T-cell (primary cell): ENCODE measurements at places on chromosomes 4 and X. TPM values are rescaled to one million over a fixed set of nuclear protein-coding genes. Genes with fewer than 3 reads are reported as not detected.

DNA sequence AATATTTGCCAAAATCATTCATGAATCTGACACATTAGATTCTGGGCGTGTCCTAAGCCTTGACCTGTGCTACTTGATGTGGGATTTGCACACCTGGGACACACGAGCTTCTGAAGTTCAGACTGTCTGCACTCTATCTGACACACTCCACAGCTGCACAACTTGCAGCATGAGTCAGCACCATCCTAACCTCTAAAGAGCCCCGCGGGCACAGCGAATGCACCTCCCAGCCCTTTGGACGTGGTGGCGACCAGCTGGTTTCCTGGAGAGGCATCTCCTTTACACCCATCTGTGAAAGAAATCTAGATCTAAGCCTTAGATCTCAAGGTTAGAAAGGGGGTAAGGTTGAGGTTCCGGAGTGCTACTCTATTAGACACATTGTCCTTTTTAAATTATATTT lies 69.2 kb downstream of the SORBS2 start:
- H3K4me3 ChIP-seq, result no peak overlapping the region
- DNase-seq, result no peak
- H3K4me1 ChIP-seq, result no peaks in the 10 kb centered on the region

GRCh38 chr4:24495388-24495787 lies 89.0 kb downstream of the DHX15 start:
- peaks cover under 1% of the 10 kb centered on the region for H3K27me3 ChIP-seq
- H3K27ac ChIP-seq, result no peak overlapping the region
- no peaks in the 10 kb centered on the region for H3K4me1 ChIP-seq
- no peaks in the 10 kb centered on the region for H3K36me3 ChIP-seq
- no peak for DNase-seq
- no peak overlapping the region for H3K4me3 ChIP-seq

GRCh38 chr4:150569384-150569987 lies 12.5 kb upstream of the MAB21L2 start:
- peaks cover 6% of the 10 kb centered on the region for H3K36me3 ChIP-seq
- H3K27ac ChIP-seq, result no peak overlapping the region
- no peaks in the 10 kb centered on the region for H3K27me3 ChIP-seq
- no peaks in the 10 kb centered on the region for H3K4me1 ChIP-seq
- no peak for DNase-seq
- no peak overlapping the region for H3K4me3 ChIP-seq

GRCh38 chr4:139736274-139736660 lies 70.6 kb downstream of the MGST2 start:
- DNase-seq, result no peak
- no peaks in the 10 kb centered on the region for H3K36me3 ChIP-seq
- H3K4me1 ChIP-seq, result peaks cover 14% of the 10 kb centered on the region
- no peak overlapping the region for H3K4me3 ChIP-seq

DNA sequence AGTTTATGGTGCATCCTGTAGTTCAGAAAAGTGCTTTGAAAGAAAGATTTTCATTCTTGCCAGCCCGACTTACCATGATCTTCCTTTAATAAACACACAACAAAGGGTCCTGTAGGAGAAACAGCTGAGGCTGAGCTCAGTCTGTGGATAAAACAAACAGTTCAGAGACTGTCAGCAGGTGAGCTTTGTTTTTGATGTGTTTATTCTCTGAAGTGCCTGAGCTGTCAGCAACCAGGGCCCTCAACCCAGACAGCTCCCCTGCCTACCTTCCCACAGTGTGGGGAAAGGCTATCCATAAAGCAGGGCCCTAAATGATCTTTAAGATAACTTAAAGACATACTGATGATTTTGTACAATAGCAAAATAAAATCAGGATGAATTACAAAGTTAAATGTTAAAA lies 459.2 kb upstream of the GALNT7 start:
- no peak overlapping the region for H3K4me3 ChIP-seq
- H3K27me3 ChIP-seq, result no peaks in the 10 kb centered on the region
- no peaks in the 10 kb centered on the region for H3K36me3 ChIP-seq
- no peak for DNase-seq
- H3K27ac ChIP-seq, result no peak overlapping the region

- H3K27ac ChIP-seq, result no peak overlapping the region
- H3K4me3 ChIP-seq, result no peak overlapping the region
- H3K4me1 ChIP-seq, result no peaks in the 10 kb centered on the region
- no peak for DNase-seq
These were observed 2326.8 kb upstream of the AGA start for GRCh38 chr4:179768996-179769395.

- H3K4me3 ChIP-seq, result peak within 1 kb of the TSS; percentile 62
- H3K4me1 ChIP-seq, result no peaks in the 10 kb centered on the region
- H3K27me3 ChIP-seq, result no peaks in the 10 kb centered on the region
- H3K27ac ChIP-seq, result no peak within 1 kb of the TSS
These were observed at the start of gene RAB9B for GRCh38 chrX:103831803-103832544. RAB9B (minus strand) TSS chrX:103832257; CDS start chrX:103825784, 6,473 bp downstream.

- H3K4me1 ChIP-seq, result peaks cover 47% of the 10 kb centered on the region
- H3K27me3 ChIP-seq, result peaks cover 61% of the 10 kb centered on the region
- DNase-seq, result no peak
- H3K27ac ChIP-seq, result no peak overlapping the region
These were observed 554 bp downstream of the PCDH7 start for GRCh38 chr4:30720661-30721184.

The SORBS2 gene
- not detected for total RNA-seq

The UCP1 gene
- total RNA-seq, result not detected

The CLDN22 gene
- total RNA-seq, result not detected

The NRK gene
- total RNA-seq, result not detected

The COL4A6 gene
- total RNA-seq, result 0.22 TPM
